ENCODE measurements at places on chromosomes 4 and X.

- no peak for DNase-seq
These were observed 103.8 kb downstream of the LUZP4 start for GRCh38 chrX:115393271-115393670.

DNA sequence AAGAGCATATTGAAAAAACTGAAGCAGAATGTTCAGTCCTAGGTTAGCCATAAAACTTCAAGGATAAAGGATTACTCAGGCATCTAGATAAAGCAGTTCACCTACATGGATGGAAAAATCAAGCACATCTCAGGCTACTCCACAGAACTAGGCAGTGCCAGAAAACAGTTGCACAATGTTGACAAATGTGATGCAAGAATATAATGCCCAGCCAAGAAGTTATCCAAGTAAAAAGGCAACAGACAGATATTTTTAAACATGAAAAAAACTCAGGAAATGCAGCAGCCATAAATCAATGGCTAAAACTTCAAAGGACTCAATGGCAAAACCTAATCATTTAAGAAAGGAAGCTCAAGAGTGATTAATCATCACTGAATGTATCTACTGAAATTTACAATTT lies 456.0 kb upstream of the FAM241A start:
- no peak for DNase-seq

- no peak for DNase-seq
These were observed 117.1 kb downstream of the CORIN start for GRCh38 chr4:47720787-47721186.

- DNase-seq, result no peak
These were observed 776.8 kb downstream of the PCDH18 start for GRCh38 chr4:136755531-136755916.

DNA sequence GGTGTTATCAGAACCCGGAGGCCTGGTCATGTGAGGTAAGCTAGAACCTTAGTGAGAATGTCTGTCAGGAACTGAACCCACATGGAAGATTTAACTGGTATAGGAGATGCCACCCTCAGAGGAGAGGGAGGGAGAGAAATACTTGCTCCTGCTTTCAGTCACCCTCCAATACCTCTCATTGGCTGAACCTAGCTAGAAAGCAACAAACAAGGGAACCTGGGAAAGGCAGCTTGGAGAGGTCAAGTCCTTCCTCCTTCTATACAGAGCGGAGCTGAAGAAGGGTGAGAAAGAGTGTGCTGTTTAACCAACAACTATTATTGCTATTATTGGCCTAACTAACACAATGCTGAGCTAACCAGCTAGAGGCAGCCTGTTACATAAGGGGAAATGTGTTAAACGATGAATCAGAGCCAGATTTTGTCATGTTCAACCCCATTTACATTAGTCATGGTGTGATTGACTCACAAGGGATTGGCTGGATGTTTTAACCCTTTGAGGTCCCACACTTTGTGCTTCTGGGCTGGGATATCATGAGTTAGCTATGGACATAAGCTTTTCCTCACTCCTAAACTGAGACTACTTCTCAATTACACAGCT lies 96.5 kb upstream of the ESX1 start:
- DNase-seq, result no peak

DNA sequence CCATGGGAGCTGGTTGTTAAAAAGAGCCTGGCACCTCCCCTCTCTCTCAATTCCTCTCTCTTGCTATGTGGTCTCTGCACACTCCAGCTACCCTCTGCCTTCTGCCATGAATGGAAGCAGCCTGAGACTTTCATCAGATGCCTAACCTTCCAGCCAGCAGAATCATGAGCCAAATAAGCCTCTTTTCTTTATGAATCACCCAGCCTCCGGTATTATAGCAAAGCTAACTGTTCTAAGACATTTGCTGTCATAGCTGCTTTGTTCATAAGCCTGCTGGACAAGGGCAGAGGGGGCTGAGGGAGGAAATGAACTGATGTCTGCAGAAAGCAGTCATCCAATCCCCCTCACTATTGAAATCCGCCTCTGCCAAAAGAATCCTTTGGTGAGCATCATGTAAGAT lies 196.7 kb downstream of the ZNF330 start:
- DNase-seq, result no peak

DNA sequence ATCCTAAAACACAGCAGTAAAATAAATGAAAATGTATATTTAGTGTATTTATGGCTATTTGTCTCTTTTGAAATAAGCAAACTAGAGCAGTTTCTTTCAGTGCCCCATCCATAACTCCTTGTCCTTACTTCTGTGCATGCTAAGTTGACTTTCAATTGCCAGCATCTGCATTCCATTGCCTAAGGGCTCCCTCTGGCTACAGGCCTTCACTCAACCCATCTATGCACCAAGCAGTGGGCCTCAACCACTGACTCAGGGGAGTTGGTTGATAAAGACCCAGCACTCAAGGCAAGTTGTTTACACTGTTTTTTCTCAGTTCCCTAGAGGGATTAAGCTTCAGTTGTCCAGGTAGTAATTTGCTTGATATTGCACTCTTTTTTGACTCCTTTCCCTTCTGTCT lies 265.7 kb downstream of the IQCM start:
- peak; percentile 46 for DNase-seq

GRCh38 chr4:86359944-86360478 lies at the start of gene MAPK10:
Gene MAPK10 (minus strand): TSS chr4:86360053.
- DNase-seq, result peak; percentile 42

DNA sequence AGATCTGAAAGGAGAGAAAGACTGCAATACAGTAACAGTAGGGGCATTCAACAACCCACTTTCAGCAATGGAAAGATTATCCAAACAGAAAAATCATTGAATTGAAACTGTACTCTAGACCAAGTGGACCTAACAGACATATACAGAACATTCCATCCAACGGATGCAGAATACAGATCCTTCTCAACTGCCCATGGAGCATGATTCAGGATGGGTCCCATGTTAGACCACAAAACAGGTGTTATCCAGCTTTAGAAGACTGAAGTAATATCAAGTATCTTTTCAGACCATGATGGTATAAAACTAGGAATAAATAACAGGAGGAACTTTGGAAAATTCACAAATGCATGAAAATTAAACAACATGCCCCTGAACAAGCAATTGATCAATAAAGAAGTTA lies 567.2 kb upstream of the MAGEB2 start:
- no peak for DNase-seq

GRCh38 chr4:168931215-168931650 lies 78.8 kb downstream of the CBR4 start:
- no peak for DNase-seq

DNA sequence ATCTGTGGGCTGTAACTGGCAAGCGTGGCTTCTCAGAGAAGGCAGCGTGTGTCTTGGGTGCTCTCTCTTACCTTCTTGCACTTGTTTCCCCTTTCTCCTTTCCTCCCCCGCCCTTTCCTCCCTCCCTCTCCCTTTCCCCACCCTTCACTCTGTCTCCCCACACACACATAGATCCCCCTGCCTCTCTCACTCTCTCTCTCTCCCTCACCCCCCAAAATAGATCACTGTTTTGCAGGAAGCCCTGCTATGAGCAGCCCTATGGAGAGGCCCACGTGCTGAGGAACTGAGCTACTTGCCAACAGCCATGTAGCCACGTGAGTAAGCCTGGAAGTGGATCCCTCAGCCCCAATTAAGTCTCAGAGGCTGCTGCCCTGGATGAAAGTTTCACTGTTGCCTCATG lies 4.3 kb upstream of the PNMA6E start:
- DNase-seq, result no peak

GRCh38 chr4:174553031-174553430 lies 30.7 kb upstream of the HPGD start:
- no peak for DNase-seq

DNA sequence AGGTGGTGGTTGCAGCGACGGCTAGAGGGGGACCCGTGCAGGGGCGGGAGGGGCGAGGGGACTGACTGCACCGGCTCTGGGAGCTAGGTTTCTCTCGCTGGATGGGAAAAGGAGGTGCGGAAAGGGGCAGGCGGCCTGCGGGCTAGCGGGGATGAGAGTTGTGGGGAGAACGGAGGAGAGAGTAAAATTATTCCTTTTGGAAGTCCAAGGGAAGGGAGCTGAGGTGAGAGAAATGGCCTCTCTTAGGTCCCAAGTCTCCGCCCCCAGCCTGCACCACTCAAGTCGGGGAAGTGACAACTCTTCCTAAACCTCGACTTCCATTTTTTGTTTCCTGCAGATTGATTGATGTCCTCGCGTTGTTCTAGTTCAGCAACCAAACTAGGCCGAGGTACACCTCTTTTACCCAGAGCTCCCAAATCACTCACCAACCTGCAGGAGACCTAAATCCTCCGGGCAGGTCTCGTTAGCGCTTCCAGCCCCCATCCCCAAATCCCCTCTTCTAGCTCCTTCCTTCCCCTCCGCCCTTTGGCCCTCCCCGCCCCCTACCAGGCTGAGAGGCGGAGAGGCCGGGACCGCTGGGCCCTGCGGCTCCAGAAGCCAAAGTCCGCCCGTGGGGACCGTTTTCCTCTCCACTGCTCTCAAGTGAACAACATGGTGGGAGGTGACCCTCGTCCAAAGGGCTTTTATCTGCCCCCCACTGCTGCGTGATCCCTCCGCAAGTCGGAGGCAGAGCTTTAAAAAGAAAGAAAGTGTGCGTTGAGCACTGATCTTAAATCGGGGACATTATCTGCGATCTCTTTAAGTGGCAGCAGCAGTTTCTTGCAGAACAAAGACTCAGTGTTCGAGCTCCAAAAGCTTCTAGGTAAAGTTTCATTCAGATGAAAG lies 7.3 kb downstream of the PITX2 start:
- no peak for DNase-seq

DNA sequence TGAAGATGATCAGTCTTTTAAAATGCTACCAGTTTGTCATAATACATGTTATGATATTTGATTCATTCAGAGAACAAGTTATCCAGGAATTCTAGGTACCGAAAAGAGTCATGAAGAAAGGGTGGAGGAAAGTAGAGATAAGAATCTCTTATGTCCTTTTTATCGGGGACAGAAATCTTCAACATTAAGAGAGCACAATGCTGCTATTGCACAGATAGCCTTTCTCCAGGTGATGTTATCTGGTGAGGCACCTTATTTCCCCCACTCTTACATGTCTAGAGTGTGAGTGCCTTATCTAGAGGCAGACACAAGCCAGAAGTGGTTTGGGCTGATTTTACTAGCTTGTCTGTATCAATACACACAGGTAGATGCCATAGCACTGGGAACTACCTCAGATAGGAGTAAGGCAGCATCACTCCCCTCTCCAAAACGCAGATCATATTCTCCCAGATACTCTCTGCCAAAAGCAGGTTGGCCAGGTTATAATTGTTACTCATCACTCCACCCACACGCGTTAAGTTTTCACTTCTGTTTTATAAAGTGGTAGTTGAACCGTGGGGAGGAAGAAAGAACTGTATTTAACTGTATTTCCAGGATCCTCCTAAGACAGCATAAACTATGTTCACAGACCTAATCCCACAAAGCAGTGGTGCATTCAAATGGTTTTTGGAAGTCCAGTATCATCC lies 38.4 kb downstream of the AREG start:
- no peak for DNase-seq

- DNase-seq, result no peak
These were observed 4.3 kb upstream of the FGG start for GRCh38 chr4:154616731-154617130.

DNA sequence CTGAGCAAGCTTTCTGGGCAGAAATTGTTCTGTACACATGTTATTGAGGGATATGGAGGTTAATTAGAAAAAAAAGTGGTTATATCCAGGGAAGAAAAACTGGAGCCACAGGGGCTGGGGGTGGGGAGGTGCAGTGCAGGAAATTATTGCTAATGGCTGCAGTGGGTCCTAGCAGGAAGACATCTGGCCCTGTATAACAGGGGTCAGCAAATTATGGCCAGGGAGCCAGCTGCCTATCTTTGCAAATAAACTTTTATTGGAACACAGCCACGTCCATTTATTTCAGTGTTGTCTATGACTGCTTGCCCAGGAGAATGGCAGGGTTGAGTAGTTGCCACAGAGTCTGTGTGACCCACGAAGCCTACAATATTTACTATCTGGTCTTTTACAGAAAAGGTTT lies 23.4 kb upstream of the PRPS2 start:
- no peak for DNase-seq

DNA sequence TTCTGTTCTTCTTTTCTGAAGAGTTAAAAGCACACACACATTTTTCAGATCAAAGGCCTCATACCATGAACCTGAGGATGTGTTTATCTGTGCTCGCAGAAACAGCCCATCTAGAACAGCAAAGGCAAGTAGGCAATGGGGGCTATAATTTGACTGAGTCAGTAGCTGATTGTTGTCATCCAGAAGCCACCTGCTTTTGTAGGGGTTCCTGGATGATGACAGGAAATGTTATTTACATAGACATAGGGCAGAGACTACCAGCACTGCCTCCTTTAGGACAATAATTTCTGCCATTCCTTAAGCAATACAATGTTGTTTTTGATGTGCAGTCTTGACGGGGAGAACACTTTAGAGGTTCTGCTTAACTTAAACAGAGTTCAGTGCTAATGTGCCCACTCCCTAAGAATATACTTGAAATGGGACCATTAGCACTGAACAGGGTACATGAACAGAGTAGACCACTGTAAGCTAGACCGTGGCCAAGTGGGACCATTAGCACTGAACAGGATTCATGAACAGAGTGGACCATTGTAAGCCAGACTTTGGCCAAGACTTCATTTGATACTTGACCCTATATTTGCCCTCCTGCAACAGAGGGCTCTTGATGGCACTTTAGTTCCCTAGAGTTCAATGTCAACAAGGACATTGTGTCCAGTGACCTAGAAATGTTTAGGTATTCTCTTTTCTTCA lies 42.8 kb upstream of the CCSER1 start:
- DNase-seq, result no peak

DNA sequence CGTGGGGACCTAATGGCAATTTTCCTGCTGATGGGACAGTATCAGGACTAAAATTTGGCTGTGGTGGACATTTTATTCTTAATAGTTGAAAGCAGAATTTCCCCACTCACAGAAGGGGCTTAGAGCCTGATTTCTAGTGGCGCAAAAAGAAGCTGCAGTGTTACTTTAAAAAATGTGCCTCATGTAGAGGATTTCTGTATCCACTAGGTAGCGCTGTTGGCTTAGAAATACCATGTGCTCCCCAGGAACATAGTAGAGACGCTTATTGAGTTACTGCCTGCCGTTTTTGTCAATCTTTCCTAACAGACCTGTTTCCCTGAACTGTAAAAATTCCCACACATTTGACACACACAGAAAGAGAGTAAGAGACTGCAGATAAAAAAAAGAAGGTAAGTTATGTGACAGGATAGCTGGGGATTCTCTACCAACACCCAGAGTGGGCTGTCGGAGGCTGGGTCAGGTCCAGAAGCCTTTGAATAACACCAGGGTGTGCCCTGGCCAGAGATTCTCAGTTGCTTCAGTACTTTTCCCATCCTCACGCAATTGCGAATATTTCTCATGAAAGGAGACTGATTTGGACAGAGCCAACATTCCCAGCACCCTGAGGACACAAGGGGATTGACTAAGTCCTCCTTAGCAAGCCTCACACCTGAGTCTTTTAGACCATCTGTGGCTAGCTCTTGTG lies 88.4 kb downstream of the ZXDA start:
- DNase-seq, result peak; percentile 60
